ENCODE measurements at places on chromosomes 5 and 9. TPM values are rescaled to one million over a fixed set of nuclear protein-coding genes. Genes with fewer than 3 reads are reported as not detected.

CMBL gene
- 11.4 TPM for polyA plus RNA-seq

GTF3C5 gene
- polyA plus RNA-seq: 68.5 TPM

PCDHB2 gene
- polyA plus RNA-seq: 0.70 TPM

ELOVL7 gene
- 4.4 TPM for polyA plus RNA-seq

CTNND2 gene
- polyA plus RNA-seq: 30.7 TPM

PCDHGA11 gene
- 0.99 TPM for polyA plus RNA-seq

NR2F1 gene
- polyA plus RNA-seq: 4.3 TPM

COL27A1 gene
- polyA plus RNA-seq: 109 TPM

IFNA13 gene
- polyA plus RNA-seq: 0.07 TPM

PCDHA6 gene
- 1.6 TPM for polyA plus RNA-seq

SLIT3 gene
- 1.4 TPM for polyA plus RNA-seq

SH3PXD2B gene
- polyA plus RNA-seq: 4.3 TPM

SLC36A3 gene
- polyA plus RNA-seq: not detected

- no peak overlapping the region for H3K4me3 ChIP-seq
- no peaks in the 10 kb centered on the region for H3K4me1 ChIP-seq
- H3K36me3 ChIP-seq: no peaks in the 10 kb centered on the region
- no peak for DNase-seq
- H3K27me3 ChIP-seq: no peaks in the 10 kb centered on the region
Observed at GRCh38 chr5:30687461-30687860, 506.0 kb upstream of the CDH6 start.

- H3K27me3 ChIP-seq: no peaks in the 10 kb centered on the region
- no peak overlapping the region for H3K4me3 ChIP-seq
- no peak for DNase-seq
Observed at GRCh38 chr5:100691085-100691484, 155.9 kb downstream of the FAM174A start.

- H3K4me1 ChIP-seq: peaks cover 18% of the 10 kb centered on the region
- peak overlapping the region; percentile 76 for H3K27ac ChIP-seq
- H3K36me3 ChIP-seq: no peaks in the 10 kb centered on the region
- H3K4me3 ChIP-seq: peak overlapping the region; percentile 8
Observed at GRCh38 chr9:121736934-121737462, 85.6 kb downstream of the DAB2IP start.

- H3K27me3 ChIP-seq: no peaks in the 10 kb centered on the region
- no peaks in the 10 kb centered on the region for H3K36me3 ChIP-seq
- no peaks in the 10 kb centered on the region for H3K4me1 ChIP-seq
- no peak overlapping the region for H3K4me3 ChIP-seq
- no peak for DNase-seq
Observed at GRCh38 chr5:179405426-179406030, 60.3 kb upstream of the ADAMTS2 start.

DNA sequence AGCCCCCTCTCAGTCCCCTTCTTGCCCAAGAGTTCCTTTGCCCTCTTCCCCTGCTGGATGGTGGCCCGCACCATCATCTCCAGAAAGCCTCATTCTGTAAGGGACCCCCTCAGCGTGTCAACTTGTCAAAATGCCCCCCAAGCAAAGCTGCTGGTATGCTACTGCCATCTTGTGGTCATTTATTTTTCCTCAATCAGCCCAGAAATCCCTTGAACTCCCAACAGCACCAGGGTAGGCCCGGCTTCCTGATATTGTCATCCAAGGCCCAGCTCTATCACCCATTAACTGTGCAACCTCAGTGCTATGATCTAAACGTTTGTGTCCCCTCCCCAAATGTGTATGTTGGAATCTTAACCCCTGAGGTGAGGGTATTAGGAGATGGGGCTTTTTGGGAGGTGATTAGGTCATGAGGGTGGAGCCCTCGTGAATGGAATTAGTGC, 53.2 kb upstream of the FBXW11 start:
- no peaks in the 10 kb centered on the region for H3K4me1 ChIP-seq
- H3K27ac ChIP-seq: no peak overlapping the region
- no peak for DNase-seq
- H3K36me3 ChIP-seq: no peaks in the 10 kb centered on the region
- no peak overlapping the region for H3K4me3 ChIP-seq
- no peaks in the 10 kb centered on the region for H3K27me3 ChIP-seq

GRCh38 chr5:149388498-149389190, 9.6 kb upstream of the IL17B start:
- H3K36me3 ChIP-seq: no peaks in the 10 kb centered on the region
- DNase-seq: no peak
- H3K27ac ChIP-seq: no peak overlapping the region
- H3K4me3 ChIP-seq: no peak overlapping the region
- no peaks in the 10 kb centered on the region for H3K4me1 ChIP-seq

DNA sequence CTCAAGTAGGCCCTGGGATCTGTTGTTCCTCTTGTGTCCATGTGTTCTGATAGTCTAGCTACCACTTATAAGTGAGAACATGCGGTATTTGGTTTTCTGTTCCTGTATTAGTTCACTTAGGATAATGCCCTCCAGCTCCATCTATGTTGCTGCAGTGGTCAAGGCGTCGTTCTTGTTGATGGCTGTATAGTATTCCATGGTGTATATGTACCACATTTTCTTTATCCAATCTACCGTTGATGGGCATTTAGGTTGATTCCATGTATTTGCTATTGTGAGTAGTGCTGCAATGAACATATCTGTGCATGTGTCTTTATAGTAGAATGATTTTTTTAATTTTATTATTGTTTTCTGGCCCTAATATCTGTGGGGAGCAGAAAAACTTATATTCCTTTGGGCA, 74.3 kb downstream of the MAT2B start:
- no peak overlapping the region for H3K4me3 ChIP-seq
- H3K27me3 ChIP-seq: no peaks in the 10 kb centered on the region
- no peaks in the 10 kb centered on the region for H3K4me1 ChIP-seq
- H3K27ac ChIP-seq: no peak overlapping the region
- DNase-seq: no peak

GRCh38 chr9:69997524-69997923, 46.1 kb upstream of the MAMDC2 start:
- H3K27me3 ChIP-seq: no peaks in the 10 kb centered on the region
- DNase-seq: no peak
- no peak overlapping the region for H3K4me3 ChIP-seq
- no peak overlapping the region for H3K27ac ChIP-seq

- no peaks in the 10 kb centered on the region for H3K27me3 ChIP-seq
- H3K4me1 ChIP-seq: no peaks in the 10 kb centered on the region
- H3K36me3 ChIP-seq: no peaks in the 10 kb centered on the region
- DNase-seq: no peak
- no peak overlapping the region for H3K27ac ChIP-seq
- H3K4me3 ChIP-seq: no peak overlapping the region
Observed at GRCh38 chr5:174371600-174372094, 326.1 kb downstream of the NSG2 start.

GRCh38 chr9:127898433-127899127, 823 bp downstream of the ST6GALNAC6 start:
- H3K4me1 ChIP-seq: peaks cover 13% of the 10 kb centered on the region
- peaks cover 27% of the 10 kb centered on the region for H3K36me3 ChIP-seq
- H3K27me3 ChIP-seq: no peaks in the 10 kb centered on the region
- peak; percentile 60 for DNase-seq
- H3K4me3 ChIP-seq: peak overlapping the region; percentile 96

DNA sequence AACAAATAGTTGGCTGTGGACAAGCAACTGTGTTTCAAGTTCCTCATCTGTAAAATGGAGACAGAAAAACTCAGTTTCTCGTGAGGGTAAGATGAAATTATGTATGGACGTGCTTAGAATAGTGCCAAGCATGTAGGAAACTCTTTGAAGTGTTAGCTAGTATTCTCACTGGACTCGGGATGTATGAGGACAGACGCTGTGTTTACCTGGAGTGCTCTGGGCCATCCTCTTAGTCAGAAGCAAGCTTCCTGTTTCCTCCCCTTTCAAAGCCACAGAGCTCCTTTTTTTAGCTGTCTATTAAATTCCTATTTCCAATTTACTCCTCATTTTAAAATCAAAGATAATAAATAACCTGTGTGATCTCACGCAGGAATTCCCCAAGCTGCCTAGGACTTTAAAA, 23.8 kb upstream of the IQGAP2 start:
- H3K4me1 ChIP-seq: no peaks in the 10 kb centered on the region
- no peak overlapping the region for H3K27ac ChIP-seq
- DNase-seq: no peak
- no peaks in the 10 kb centered on the region for H3K27me3 ChIP-seq
- no peaks in the 10 kb centered on the region for H3K36me3 ChIP-seq
- H3K4me3 ChIP-seq: no peak overlapping the region

DNA sequence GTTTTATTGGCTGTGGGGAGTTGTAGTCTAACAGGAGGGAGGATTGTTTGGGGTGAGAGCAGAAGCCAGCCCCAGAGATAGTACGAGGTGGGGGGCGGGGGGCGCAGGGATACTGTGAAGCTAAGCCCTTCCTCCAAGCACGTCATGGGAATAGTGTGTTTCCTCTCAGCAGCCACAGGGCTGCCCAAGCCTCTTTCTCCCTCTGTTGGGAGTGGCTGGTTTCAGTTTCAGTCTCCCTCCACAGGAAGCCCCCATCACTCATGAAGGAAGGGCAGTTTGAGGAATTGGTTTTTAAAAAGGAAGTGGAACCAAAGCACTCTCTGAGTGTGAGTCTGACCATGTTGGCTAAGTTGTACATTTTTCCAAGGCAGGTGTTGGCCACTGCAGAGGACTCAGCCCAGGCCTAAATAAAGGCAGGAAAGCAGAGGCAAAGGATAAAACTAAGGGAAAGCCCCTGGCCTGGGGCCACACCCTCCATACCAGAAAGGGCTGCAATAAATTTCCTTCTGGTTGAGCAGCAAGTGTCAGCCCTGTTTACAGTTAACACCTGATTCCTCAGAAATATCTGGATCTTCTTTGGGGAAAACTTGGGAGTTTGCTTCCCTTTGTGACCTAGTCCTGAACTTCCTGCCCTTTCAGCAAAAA, 3.2 kb downstream of the RAB24 start:
- H3K36me3 ChIP-seq: no peaks in the 10 kb centered on the region
- no peak overlapping the region for H3K4me3 ChIP-seq
- H3K27ac ChIP-seq: peak overlapping the region; percentile 89

GRCh38 chr9:7491641-7492040, 307.9 kb downstream of the DMAC1 start:
- no peaks in the 10 kb centered on the region for H3K4me1 ChIP-seq
- no peak overlapping the region for H3K27ac ChIP-seq
- no peak for DNase-seq
- H3K4me3 ChIP-seq: no peak overlapping the region
- no peaks in the 10 kb centered on the region for H3K27me3 ChIP-seq

DNA sequence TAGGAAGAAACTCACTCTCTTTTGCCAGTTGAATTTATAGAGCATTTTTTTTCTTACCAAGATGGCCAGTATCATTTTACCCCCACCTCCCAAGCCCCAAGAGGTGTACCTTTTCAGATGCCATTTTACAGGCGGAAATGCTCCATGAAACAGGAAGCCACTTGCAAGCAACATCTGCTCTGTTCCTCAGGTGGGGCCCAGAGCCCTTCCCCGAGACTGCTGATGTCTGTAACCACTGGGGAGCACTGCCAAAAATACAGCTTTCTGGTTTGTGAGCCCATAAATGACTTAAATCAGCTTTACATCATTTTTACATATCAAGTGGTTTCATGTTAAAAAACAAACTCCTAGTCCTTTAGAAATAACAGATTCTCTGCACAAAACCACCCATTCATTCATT, 42.9 kb upstream of the GARNL3 start:
- H3K27ac ChIP-seq: no peak overlapping the region
- no peaks in the 10 kb centered on the region for H3K36me3 ChIP-seq
- no peak overlapping the region for H3K4me3 ChIP-seq
- no peaks in the 10 kb centered on the region for H3K27me3 ChIP-seq
- no peaks in the 10 kb centered on the region for H3K4me1 ChIP-seq
- DNase-seq: no peak

GRCh38 chr9:19288081-19288480, 57.6 kb downstream of the DENND4C start:
- H3K4me3 ChIP-seq: no peak overlapping the region
- H3K4me1 ChIP-seq: peaks cover 3% of the 10 kb centered on the region
- H3K27ac ChIP-seq: no peak overlapping the region
- no peaks in the 10 kb centered on the region for H3K27me3 ChIP-seq
- H3K36me3 ChIP-seq: no peaks in the 10 kb centered on the region
- DNase-seq: no peak

GRCh38 chr5:140319833-140320232, 16.9 kb upstream of the PFDN1 start:
- no peak for DNase-seq
- H3K4me3 ChIP-seq: no peak overlapping the region
- peaks cover 19% of the 10 kb centered on the region for H3K4me1 ChIP-seq
- H3K36me3 ChIP-seq: no peaks in the 10 kb centered on the region
- H3K27me3 ChIP-seq: no peaks in the 10 kb centered on the region
- no peak overlapping the region for H3K27ac ChIP-seq

DNA sequence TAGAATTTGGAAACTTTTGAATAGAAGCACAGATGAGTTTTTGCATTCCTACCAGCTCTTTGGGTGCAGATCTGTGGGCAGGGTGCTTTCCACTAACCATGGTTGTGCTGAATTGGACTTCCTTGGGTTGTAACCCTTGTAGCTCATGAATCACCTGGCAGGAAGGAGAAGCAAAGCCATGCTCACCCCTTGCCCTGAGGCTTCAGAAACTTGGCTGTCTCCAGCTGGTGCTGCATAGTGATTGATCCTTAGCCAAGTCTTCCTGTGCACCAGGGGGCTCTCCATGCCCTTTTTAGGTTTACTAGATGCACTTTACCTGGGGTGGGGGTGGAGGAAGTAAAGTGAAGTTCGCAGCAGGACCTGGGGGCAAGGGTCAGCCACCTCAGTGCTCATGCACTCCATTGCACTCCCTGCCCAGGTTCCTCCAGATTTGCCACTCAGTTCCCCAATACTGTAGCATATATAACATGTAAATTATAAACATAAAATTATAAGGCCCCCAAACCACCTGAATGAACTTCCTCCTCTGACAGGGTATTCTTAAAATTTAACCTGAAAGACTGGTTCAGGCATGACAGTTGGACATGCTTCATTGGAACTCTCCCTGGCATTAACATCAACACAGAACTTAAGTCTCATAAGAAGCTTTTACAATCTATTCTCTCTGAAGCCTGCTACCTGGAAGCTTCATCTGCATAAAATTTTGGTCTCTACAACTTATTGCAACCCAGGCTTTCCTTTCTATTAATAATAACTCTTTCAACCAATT, 25.8 kb upstream of the IFNA14 start:
- DNase-seq: no peak
- no peaks in the 10 kb centered on the region for H3K4me1 ChIP-seq
- no peaks in the 10 kb centered on the region for H3K27me3 ChIP-seq
- H3K36me3 ChIP-seq: no peaks in the 10 kb centered on the region
- no peak overlapping the region for H3K27ac ChIP-seq

GRCh38 chr5:22500556-22500955, 352.6 kb downstream of the CDH12 start:
- no peaks in the 10 kb centered on the region for H3K36me3 ChIP-seq
- H3K27me3 ChIP-seq: no peaks in the 10 kb centered on the region
- H3K27ac ChIP-seq: no peak overlapping the region
- H3K4me3 ChIP-seq: no peak overlapping the region

GRCh38 chr5:82917584-82917983, 159.6 kb downstream of the TMEM167A start:
- no peaks in the 10 kb centered on the region for H3K27me3 ChIP-seq
- no peaks in the 10 kb centered on the region for H3K4me1 ChIP-seq
- no peak overlapping the region for H3K27ac ChIP-seq

DNA sequence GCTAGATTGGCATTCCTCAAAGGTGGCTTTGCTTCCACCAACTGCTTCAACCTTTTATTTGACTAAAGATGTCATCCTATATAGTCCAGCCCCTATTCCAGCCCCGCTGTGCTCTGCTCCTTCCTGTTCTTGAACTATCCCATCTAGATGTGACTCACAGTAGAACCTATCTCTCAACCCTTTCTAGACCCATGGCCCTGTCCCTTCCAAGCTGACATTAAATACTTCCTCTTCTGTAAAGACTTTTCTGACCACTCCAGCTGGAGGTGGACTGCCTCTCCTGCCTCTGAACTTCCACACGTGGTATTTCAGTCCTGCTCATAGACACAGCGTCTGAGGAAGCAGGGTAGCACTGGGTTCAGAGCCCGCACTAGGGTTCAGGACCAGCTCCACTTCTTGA, 32.4 kb downstream of the OSTF1 start:
- H3K4me3 ChIP-seq: no peak overlapping the region
- H3K36me3 ChIP-seq: no peaks in the 10 kb centered on the region
- no peak overlapping the region for H3K27ac ChIP-seq
- H3K27me3 ChIP-seq: no peaks in the 10 kb centered on the region
